ENCODE measurements at places on chromosomes 3 and 15.
A peak's percentile ranks its signal among the peaks of the same experiment; 100 is the strongest.

GRCh38 chr15:83567318-83567717 is 86.6 kb upstream of the ADAMTSL3 start:
- no peak for DNase-seq

DNA sequence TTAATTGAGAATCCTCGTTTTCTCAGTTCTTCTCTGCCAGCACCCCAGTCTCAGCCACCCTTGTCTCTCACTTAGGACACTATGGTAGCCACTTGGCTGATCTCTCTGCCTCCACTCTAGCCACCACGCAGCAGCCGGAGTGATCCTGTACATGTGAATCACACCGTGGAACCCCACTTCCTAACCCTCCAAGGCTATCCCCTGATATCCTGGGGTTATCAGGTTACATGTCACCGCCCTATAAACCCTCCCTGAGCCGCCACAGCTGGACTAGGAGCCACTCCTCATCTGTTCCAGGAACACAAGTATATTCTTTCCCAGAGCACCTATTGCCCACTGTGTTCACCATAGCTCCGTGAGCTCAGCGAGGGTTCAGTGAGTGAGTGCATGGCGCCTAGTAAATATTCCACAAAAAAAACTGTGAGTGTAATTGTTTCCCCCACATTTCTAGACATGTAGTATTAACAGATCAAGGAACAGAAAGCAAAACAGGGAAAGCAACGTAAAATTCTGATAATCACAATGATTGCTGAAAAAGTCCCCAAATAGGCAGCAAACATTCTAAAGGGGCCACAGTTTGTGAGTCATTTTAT is 661 bp upstream of the PARP14 start:
- no peak for DNase-seq

DNA sequence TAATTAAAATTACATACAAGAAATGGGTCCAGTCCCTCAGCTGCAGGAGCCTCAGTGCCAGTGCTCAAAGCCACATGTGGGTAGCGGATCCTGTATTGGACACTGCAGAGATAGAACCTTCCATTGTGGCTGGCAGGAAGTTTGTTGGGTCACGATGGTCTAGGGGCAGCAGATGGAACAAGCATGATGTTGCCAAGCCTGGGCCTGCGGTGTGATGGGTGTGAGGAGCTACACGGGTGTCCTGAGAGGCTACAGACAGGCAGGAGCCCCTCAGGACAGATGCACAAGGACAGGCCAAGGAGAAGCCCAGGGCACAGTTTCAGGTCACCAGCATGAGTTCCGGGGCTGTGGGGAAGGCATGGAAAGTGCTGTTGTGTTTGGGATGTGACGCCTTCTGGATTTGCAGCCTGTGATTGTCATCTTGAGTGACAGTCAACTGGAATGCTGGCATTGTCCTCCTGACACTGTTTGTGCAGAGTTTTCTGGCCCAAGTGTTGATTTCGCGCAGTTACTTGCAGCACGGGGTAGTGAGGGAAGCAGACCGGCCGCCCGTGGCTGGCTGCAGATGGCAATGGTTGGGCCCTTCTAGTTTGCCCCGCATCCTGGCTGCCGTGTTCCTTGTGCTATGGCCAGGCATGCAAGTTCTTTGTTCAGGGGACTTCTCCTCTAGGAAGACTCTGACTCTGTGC is 177.1 kb downstream of the NSMCE3 start:
- no peak for DNase-seq

- DNase-seq: no peak
Measured at GRCh38 chr3:173510565-173510964, 113.0 kb downstream of the NLGN1 start.

GRCh38 chr3:101812895-101813294 is 33.9 kb downstream of the NXPE3 start:
- no peak for DNase-seq

DNA sequence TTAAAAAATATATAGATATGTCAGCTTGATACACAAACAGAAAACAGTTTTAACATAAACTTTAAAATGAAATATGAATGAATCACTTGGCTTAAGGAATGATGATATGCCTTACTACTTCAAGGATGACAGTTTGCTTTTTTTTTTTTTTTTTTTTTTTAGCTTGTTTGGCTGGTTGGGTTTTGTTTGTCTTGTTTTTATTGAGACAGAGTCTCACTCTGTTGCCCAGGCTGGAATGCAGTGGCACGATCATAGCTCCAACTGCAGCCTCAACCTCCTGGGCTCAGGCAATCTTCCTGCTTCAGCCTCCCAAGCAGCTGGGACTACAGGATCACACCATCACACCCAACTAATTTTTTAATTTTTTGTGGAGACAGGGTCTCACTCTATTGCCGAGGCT is 14.5 kb downstream of the LRRC2 start:
- DNase-seq: no peak

DNA sequence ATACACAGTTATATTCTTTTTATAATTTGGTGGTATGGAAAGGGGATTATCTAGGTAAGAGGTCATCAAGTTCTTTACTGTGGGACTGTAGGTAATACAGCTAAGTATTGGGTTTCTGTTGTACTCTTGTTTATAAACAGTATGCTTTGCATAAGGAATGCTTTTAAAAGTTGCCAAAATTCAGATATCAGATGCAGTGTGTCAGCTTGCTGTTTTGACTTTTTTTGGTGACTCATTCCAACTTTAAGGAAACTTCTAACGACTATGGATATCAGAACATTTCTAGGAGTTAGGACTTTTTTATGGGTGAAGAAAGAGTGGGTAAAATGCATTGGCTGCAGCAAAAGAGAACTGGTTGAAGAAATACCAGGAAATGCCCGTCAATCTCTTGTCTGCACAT is 2.8 kb downstream of the SCAANT1 start:
- DNase-seq: no peak

DNA sequence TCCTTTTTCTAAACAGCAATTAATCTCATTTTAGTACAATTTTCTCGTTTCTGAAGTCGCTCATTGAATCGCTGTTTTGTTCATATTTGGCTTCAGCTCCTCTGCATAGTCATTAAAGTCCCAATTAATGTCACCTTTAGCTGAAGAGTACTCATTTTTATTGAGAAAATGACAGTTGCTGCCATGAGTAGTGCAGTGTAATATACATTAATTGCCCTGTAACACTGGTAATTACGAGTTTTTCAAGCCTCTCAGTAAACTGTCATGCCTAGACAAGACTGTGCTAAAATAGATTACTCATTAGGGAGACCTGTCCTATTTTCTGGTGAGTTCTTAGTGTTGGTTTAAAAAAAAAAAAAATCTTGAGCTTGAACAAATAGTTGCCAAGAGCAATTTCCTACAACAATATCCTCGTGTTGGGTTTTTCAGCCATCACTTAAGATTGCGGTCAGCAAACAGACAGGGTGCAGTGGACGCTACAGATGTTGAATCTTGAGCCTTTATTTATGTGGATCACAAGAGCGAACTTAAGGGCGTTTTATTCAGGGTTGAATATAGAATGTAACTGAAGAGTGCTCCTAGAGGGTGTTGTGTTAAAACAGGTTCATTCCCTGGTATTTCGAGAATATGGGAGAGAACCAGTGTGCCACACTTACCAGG is 176.0 kb downstream of the CDIN1 start:
- peak; percentile 89 for DNase-seq

GRCh38 chr3:45641756-45642155 is 47.2 kb downstream of the LIMD1 start:
- DNase-seq: no peak

DNA sequence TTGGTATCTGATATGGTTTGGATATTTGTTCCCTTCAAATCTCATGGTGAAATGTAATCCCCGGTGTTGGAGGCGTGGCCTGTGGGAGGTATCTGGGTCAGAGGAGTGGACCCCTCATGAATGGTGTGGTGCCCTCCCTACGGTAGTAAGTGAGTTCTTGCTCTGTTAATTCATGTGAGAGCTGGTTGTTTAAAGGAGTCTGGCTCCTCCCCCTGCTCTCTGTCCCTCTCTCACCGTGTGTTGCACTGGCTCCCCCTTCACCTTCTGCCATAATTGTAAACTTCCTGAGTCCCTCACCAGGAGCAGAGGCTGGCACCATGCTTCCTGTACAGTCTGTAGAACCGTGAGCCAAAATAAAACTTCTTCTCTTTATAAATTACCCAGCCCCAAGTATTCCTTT is 246.9 kb upstream of the AGTR1 start:
- DNase-seq: no peak

DNA sequence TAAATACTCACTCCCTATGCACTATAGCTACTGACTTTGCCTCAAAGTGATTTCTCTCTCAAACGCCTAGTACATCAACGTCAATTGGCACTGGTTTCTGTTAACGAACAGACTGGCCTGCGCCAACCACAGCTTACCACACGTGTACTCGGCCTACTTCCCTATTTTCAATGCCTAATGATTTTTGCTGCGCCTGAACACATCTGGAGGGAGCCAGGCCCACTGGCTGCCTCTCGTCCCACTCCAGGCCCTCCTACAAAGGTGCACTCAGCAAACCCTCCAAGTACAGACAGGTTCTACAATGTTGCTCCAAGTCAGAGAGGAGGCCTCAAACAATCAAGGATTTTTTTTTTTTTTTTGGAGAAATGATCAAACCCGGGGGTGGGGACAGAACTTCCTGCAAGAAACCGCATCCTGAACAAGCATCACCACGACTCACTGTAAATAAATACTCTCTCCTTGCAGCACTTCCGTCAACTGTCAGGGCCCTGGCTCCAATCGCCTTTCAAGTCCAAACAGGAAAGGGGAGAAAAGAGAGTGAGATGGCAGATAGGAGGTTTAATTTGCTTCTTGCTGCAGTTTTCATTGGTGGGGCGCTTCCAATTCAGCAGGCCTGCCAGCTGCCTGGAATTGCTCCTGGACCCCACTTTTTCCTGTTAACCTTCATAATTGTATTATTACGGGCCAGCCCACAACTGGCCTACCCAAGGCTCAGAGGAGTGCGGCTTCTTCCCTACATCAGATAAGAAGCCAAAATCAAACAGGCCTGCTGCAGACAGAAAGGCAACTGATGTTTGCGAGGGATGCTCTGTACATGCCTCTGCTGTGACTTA is 139.3 kb downstream of the FOXP1 start:
- DNase-seq: no peak

GRCh38 chr3:158649791-158650190 is 5.5 kb downstream of the GFM1 start:
- no peak for DNase-seq

DNA sequence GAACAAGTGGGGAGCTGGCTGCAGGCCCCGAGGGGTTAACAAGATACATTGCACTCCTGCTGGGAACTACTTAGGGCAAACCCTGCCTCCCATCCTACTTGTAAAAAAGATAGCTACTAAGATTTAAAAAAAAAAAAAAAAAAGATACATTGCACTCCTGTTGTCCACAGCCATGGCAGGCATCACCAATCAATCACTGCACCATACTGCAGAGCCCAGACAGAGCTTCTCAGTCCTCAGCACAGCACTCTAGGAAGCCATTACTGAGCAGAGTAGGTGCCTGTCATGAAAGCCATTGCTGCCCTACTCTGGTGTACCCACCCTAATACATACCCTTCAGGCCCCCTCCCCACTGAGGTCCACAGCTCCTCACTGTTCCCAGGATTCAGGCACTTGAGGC is 64.8 kb downstream of the RASGRF1 start:
- DNase-seq: no peak

GRCh38 chr3:100518983-100519382 is 26.6 kb downstream of the TMEM45A start:
- no peak for DNase-seq

- DNase-seq: no peak
Measured at GRCh38 chr3:19348941-19349564, 200.7 kb downstream of the KCNH8 start.

DNA sequence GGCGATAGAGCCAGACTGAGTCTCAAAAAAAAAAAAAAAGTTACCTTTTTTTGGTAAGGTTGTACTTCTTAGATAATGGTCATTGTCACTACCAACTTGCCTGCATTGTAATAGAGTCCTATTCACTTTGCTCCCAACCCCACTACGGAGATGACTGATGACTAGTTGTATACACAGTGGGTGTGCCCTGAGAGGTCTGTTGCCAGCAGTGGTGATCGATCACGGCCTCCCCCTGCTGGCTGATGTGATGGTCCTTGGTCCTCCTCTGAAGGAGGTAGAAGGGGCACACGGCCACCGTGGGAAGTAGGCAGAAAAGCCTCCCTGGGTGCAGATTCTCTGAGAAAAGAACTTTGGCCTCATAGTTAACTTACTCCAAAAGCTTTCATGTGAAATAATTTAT is 10.7 kb downstream of the GCNT3 start:
- no peak for DNase-seq

GRCh38 chr15:58760385-58761009 is 10.6 kb upstream of the MINDY2 start:
- no peak for DNase-seq

- DNase-seq: no peak
Measured at GRCh38 chr15:62899090-62899493, 143.5 kb upstream of the TPM1 start.
